ENCODE measurements at places on chromosomes 1 and 21.

- no peak for DNase-seq
Measured at GRCh38 chr1:14478120-14478519, 120.4 kb upstream of the KAZN start.

DNA sequence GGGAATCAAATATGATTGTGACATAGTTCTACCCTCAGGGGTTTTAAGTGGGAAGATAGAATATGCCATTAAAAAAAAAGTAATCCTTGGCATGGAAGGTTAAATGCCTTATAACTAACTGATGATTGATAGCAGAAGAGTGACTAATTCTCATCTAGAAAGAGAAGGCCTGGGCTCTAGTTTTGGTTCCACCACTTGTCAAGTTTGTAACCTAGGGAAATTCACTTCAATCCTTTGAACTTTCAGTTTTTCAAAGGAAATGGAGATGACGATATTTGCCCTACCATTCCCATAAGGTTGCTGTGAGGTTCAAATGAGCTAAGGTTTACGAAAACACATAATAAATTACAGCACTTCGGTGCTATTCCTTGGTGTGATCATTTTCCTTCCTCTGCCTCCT, 88.5 kb downstream of the GPR88 start:
- DNase-seq, result no peak

DNA sequence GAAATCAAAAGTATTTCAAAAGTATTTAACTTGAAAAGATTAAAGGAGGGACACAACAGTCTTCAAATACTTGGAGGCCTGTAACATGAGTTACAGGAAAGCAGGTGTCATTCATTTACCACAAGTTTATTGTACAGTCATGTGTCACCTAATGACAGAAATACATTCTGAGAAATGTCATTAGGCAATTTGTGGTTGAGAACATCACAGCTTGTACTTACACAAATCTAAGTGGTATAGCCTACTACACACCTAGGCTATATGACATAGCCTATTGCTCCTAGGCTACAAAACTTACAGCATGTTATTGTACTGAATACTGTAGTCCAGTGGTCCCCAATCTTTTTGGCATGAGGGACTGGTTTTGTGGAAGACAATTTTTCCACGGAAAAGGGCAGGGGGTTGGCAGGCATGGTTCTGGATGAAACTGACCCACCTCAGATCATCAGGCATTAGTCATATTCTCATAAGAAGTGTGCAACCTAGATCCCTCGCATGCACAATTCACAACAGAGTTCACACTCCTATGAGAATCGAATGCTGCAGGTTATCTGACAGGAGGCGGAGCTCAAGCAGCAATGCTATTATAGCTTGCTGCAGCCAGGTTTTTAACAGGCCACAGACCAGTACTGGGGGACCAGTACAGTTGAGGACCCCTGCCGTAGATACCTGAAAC, 25.0 kb upstream of the PHTF1 start:
- peak; percentile 38 for DNase-seq

- no peak for DNase-seq
Measured at GRCh38 chr1:209086486-209087192, 496.9 kb upstream of the CAMK1G start.

DNA sequence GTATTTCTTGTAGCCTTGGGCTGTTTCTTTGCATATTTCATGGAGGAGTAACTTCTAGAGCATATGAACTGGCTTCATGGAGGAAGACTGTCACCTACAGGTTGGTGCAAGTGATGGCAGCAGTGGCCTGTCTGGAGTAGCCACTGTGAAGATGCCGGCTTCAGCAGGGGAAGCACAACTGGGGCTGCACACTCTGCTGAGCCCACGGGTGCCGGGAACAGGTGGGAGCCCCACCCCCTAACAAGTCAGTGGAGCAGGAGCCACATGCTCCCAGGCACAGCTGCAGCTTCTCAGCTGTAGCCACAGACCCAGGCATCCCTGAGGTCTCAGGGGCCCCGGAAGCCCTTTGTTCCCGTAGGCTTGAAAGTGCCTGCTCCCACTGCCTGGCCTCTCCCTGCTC, 43.2 kb upstream of the C1orf185 start:
- DNase-seq, result no peak

- no peak for DNase-seq
Measured at GRCh38 chr1:86500714-86501113, 32.0 kb downstream of the CLCA1 start.

DNA sequence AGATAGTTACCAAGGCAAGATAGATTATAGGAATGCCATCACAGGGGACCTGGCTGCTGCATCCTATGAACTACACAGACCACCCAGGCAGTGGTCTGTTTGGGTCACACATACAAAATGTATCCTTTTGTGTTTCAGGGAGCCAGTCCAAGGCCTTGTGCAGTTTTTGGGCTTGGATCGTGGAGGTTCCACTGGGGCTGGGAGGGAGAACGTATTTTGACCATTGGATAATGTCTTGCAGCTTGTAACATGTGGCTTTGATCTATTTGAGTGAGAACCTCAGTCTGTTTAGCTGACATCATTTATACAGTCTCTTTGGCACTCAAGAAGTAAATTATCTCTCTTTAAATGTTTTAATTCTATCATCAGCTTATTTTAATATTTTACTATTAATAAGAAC, 147.3 kb downstream of the DUSP10 start:
- DNase-seq, result no peak

GRCh38 chr1:155073377-155074242, 5.0 kb upstream of the EFNA3 start:
- DNase-seq, result no peak

Measured in stimulated activated CD8-positive, alpha-beta memory T cell treated with anti-CD3 and anti-CD28 coated beads, Interleukin-4, amount 100 ng/mL, for 48 hours (primary cell).